ENCODE measurements at places on chromosomes 2 and 18.

GRCh38 chr2:197893403-197894177 lies 89.2 kb downstream of the PLCL1 start:
- DNase-seq: no peak

GRCh38 chr2:45024600-45025291 lies 15.5 kb upstream of the SIX2 start:
- DNase-seq: peak; percentile 76

GRCh38 chr2:179253226-179253625 lies 11.4 kb downstream of the SESTD1 start:
- DNase-seq: no peak

DNA sequence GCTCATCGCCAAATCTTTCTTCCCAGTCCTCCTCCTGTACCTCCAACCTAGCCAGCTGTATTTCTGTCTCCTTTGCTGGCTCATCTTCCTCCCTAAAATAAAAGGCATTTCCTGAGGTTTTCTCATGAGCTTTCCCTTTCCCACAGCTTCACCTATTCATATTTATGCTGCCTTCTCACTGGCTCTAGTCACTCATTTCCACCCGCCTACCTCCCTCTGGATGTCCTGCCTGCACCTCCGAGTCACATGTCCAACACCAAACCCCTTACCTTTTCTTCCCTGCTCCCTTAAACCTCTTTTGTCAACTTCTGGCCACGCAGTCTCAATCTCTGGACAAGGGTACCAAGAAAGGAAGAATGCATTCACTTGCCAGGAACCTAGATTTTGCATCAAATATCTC lies 2.8 kb downstream of the EIF2AK3 start:
- no peak for DNase-seq

DNA sequence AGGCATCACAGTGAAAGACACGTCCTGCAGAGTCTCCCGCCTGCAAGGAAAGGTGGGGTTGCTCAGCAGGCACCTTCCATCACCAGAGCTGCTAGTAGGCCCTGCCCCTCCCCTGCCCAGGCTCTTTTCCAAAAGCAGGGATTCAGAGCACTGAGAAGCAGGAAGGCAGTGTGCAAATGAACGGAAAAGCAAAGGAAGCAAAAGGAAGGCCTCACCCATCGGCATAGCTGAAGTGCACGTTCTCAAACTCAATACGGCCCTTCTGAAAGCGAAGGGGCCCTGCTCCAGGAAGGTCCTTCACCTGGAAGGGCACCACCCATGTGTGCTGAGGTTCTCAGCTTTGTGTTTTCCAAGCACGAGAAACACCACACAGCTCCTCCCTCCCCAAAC lies 5.7 kb downstream of the ABCB6 start:
- DNase-seq: no peak

DNA sequence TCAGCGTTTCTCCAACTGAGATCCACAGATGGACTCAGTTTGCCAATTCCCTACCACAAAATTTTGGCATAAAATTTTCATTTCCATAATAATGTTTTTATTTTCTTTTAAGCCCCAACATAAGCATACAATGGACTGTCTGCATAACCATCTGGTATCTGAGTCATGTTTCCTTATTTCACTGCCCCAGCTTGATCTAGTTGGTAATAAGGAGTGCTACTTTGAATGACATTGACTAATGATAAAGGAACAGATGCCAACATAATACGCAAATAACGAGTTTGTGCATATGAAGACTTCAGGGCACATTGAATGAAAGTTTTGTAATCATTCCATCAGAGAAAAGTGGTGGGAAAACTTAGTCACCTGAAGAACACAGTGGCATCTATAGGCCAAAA lies 8.8 kb upstream of the MBD2 start:
- no peak for DNase-seq

GRCh38 chr2:11092701-11093335 lies 62.4 kb upstream of the SLC66A3 start:
- DNase-seq: no peak

GRCh38 chr18:51151185-51151567 lies 46.3 kb downstream of the MEX3C start:
- no peak for DNase-seq

- no peak for DNase-seq
Measured at GRCh38 chr2:217691920-217692666, 310.7 kb downstream of the TNS1 start.

GRCh38 chr2:74416778-74417177 lies 4.6 kb downstream of the C2orf81 start:
- no peak for DNase-seq

- DNase-seq: no peak
Measured at GRCh38 chr2:68272246-68272994, 20.1 kb upstream of the PPP3R1 start.

DNA sequence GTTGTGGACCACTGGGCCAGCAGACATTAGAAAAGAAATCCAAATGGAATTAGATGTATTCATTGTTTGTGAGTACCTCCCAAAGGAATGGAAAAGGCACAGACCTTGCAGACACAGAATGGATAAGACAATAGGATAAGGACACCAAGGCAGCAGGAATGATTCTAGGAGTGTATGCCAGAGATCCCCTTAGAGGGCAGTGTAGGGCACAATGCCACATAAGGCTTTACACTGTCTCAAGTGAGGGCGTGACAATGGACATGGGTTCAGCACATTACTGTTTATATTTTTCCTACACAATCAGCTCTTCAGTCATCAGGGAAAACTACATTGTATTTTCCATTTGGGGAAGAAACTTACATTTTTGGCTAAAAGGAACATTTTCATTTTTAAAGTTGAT lies 250.9 kb downstream of the PTH2R start:
- DNase-seq: no peak

DNA sequence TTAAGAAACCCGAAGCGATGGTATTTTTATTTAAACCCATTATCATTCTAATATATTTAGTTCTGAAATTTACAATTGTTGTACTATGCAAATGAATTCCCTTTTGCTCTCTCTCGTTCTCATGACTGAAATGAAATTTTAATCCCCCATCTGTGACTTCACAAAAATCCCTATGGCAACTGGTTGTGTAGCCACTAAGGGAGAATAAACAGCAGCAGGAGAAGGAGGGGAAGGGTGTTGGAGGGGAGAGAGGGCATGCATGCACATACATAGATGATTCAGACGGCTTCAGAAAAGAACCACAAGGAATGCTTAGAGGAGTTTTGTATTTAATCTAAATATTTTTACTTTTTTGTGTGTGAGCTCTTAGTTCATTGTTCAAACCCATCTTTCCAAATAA lies 36.8 kb downstream of the CPS1 start:
- DNase-seq: no peak

DNA sequence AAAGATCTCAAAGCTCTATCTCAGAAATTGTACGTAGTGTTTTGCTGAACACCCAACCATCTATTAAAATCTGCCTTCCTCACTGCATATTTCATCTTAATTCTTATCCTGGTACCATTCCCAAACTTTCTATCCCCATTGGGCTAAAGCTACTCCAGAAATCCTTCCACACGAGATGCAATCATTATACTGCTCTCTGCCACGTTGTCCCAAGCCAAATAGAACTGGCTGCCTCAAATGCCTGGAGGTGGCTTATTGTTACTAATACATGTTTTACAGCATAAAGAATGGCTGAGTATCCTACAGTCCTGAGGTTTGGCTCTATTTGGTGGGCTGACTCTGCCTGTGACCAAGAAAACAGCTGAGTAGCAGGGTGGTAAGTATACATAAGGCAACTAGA lies 306.0 kb upstream of the ACVR2A start:
- no peak for DNase-seq

All from GM04504 (cell line).